ENCODE measurements at places on chromosomes 16 and 17.

GRCh38 chr16:68991075-68991474, 114.4 kb upstream of the HAS3 start:
- no peak for DNase-seq

- DNase-seq, result no peak
Observed at GRCh38 chr17:2750721-2751120, 1.3 kb upstream of the CCDC92B start.

DNA sequence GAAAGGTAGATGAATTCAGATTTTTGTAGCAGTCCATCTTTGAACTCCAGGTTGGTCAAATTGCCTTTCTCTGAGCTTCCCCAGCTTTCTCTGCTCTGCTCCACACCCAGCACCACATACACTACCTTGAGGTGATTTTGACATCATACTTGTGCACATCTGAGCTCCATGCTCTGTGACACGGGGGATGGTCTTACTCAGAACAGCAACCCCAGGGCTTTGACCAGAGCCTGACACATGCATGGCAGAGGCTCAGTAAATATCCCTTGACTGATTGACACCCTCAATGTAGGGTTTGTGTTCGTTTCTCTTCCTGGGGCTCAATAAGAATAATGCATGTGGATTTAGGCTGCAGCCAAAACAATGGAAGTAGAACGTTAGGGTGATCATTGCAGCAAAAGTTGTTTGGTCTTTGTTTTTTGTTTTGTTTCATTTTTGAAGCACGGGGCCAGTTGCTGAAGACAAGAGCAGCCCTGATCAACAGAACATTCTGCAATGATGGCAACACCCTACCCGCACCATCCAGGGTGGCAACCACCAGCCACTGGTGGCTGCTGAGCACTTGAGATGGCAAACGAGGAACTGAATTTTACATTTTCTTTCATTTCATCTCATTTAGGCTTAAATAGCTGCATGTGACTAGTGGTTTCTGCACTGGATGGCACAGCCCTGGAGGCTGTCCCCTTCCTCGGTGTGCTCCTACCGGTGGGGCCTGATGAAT, 224.8 kb upstream of the TNRC6C start:
- no peak for DNase-seq

DNA sequence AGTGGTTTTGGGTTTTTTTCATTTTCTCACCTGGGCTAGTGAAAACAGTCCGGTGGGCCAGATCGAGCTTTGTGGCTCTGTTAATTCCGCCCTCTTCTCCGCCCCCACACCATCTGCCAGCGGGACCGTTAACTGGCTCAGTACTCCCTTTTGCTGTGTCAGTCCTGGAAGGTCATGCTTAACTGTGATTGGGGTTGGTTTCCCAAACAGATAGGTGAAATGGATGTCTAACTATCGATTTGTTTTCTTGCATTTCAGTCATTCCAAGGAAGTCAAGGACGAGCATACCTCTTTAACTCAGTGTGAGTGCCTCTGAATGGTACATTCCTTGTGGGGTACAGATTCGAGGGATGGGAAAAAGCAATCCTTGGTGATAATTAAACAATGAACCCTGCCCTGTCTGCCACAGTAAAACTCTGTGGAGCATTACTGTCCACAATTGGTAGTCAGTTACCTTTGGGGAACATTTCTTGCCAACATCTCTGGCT, 56.7 kb downstream of the YPEL2 start:
- no peak for DNase-seq

- DNase-seq, result peak; percentile 2
Observed at GRCh38 chr17:80780381-80781198, 211.1 kb upstream of the CHMP6 start.

GRCh38 chr17:2745317-2746037, 4.0 kb downstream of the CCDC92B start:
- DNase-seq, result no peak

DNA sequence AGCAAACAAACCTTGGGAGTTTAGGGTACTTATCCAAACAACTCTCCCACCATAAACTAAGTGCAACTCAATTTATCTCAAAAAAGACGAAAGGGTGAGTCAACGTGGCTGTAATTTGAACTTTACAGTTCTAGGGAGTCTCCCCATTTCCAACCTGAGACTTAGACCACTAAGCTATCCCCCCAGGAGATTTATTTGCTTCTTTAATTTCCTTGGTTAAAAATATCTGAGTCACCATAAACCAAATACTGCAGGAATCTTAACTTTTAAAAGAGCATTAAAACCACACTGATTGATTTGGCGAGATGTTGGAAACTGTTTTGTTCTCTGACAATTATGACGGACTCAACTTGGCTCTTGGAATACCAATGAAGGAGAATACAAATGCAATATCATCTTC, 299.3 kb upstream of the SOX9 start:
- no peak for DNase-seq

- DNase-seq, result no peak
Observed at GRCh38 chr16:10040136-10041080, 141.8 kb downstream of the GRIN2A start.

DNA sequence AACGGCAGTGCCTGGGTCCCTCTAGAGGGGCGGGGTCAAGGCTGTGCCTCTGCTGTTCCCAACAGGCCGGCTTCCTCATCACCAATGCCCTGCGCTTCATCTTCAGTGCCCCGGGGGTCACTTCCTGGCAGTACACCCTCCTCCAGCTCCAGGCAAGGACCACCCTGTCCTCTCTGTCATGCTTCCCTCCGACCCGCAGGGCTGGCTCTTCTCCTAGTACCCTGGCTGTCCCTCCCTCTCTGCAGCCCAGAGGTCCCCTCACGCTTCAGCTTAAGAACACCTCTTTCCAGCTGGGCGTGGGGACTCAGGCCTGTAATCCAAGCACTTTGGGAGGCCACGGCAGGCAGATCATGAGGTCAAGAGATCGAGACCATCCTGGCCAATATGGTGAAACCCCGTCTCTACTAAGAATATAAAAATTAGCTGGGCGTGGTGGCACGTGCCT, 25.8 kb downstream of the CASKIN2 start:
- no peak for DNase-seq

DNA sequence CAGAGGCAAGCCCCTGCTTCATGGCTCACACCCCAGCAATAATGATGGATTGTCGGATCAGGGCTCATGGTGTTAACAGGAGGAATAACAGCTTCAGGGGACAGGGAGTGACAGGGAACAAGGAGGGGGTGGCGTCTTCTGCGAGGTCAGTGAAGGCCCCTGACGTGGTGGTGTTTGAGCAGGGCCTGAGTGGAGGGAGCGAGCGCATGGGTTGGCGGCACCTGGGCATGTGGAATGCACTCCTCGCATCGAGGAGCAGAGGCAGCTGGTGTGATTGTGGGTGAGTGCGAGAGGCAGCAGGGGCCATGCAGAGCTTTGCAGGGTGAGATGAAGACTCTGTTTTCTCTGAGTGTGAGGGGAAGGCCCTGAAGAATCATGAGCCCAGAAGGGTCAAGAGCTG, 33.3 kb downstream of the CLUAP1 start:
- no peak for DNase-seq

DNA sequence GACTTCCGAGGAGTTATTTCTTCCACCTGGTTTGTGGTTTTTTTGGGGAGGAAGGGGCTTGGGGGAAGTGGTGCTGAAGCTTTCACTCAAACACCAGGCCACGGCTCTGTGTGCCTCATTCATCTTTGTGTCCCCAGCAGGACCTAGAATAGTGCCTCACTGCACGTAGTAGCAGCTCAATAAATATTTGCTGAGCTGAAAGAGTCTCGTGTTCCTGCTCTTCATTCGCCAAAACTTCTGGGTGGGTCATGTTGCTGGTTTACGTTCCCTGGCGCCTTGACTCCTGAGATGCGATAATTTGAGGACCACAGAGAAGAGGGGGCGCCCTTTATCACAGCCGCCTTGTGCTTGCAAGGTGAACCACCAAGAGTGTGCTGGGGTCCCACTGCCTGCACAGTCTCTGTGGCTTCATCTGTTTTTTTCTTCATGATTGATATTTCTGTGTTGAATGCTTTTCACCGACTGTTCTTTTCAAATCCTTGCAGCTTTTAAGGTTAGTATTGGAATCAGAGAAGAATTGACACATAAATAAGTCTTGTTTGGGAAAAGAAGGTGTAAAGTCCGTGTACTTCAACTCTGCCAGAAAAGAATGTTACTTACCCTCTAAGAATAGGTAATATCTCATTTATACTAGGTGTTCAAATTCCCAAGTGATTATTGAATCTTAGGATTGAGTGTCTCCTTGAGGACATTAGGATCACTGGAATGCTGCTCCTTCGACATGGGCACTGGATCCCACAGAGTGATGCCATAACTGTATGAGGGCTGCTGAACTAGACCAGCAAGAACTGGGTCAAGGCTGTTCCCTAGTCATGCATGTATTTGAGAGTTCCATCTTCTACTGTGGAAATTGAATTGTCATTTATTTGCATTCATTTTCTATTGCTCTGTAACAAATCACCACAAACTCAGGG, 92.7 kb upstream of the CLEC18A start:
- no peak for DNase-seq

DNA sequence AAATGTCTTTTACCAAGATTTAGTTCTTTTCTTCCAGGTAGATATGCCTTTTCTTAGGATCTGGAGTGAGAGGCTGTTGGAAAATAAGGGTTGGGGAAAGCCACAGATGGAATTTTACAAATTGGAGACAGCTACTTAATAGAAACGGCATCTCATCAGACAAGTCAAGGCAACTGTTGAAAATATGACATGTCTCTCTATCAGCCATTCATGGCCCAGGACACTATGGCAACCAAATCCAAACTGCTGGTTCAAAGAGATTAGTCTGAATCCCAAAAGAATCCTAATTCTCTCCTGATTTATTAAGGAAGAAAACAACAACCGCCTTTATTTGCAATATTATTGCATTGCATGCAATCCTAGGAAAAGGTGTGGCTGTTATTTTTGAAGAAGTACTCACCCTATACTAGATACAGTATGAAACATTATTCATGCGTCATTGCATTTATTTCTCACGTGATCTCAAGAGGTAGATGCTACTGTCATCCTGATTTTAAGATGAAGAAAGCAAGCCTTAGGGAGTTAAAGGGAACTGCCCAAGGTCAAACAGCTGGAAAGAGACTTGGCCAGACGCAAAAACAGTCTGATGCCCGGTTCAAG, 12.6 kb upstream of the CEP20 start:
- no peak for DNase-seq

DNA sequence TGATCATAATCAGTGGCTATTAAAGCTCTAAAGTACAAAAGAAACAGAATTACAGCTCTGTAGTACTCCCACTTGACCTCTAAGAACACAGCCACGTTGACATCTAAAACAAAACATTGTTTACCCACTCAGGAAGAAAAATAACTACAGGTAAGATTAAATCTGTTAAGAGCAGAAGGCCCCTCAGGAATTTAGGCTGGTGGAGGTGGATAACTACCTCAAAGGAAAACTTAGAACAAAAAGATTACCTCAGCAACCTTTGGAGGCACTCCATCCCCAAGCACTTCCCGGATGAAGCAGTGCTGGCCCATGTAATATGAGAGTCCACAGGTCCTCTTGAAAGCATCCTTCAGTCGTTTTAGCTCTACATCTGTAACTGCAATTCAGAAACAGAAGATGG, 46.7 kb downstream of the USP32 start:
- no peak for DNase-seq

DNA sequence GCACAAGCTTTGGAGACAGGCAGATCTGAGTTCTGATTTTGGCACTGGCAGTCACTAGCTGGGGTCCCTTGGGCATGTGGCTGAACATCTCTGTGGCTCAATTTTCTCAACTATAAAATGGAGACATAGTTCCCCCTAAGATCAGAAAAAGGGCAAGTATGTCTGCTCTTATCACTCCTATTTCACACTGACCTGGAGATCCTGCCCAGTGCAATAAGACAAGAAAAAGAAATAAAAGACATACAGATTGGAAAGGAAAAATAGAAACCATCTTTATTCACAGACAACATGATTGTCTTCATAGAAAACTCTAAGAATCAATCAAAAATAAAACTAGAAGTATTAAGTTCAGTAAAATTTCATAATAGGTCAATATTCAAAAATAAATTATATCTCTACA, 56.0 kb upstream of the LHX1 start:
- DNase-seq, result no peak

- no peak for DNase-seq
Observed at GRCh38 chr17:68840073-68840472, 115.1 kb downstream of the ABCA8 start.

DNA sequence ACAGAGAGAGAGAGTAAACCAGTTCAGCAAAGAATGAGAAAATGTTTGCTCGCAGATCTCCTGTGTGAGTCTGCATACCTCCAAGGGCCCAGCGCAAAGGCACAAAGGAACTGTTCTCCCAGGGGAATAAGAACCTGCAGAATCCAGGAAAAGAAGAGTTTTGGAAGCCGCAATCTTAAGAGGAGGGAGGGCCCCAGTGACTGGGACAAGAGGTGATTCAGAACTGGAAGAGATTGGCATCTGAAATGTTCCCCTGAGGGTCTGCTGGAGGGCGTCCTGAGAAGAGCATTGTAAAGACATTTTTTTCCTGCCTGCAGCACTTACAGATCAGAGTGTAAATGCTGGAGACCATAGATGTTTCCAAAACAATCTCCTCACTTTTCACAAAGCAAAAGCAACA, 6.1 kb downstream of the ATMIN start:
- no peak for DNase-seq

DNA sequence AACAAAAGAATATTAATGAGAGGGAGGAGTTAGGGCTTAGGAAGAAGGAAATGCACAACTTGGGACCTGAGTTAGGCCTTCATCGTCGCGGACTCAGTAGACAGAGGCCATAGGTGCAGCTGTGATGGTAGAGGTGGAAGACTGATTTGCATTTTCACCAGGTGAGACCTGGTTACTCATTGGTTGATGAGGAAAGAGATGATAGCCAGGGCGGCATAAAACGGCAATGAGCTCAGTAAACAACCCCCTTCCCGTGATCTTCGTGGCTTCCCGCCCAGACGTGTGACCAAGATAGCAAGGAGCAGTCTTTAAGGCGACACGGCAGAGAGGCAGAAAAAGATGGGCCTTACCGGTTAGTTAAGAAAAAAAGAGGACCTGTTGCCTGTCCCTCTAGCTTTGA, at the start of gene TMC5:
TMC5 (plus strand) TSS at position 244 of the 400 bp plus-strand sequence. CDS start 22,156 bp downstream, outside the sequence.
- no peak for DNase-seq

GRCh38 chr16:23374721-23375510, 72.8 kb downstream of the SCNN1B start:
- DNase-seq, result peak; percentile 15

GRCh38 chr16:3202903-3203539, 15.0 kb downstream of the OR1F1 start:
- DNase-seq, result no peak

DNA sequence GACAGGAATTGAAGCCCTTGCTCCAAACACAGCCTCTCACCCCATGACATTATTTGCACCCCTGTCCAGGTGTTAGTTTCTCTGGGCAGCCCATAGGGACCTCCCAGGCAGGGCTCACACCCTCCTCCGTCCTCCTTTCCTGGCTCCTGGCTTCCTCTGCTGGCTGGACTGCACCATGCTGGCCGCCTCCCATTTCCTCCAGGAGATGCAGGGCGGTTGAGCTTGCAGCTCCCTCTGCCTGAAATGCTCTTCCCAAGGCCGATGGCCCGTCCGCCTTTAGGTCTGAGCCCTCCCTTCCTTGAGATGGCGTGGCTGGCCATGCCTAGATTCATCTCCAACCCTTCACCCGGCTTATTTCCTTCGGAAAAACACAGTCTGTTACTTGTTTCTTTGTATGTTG, 334.8 kb downstream of the SNX29 start:
- no peak for DNase-seq

Measured in Caco-2 (cell line).